ENCODE measurements at places on chromosomes 1 and 21. TPM values are rescaled to one million over a fixed set of nuclear protein-coding genes. Genes with fewer than 3 reads are reported as not detected.

GRCh38 chr21:37233551-37234146 is 33.5 kb downstream of the VPS26C start:
- DNase-seq, result no peak

GRCh38 chr21:42601656-42602055 is 51.8 kb upstream of the PDE9A start:
- no peak for DNase-seq

Gene S100A7
- not detected for total RNA-seq

GRCh38 chr1:110130989-110131388 is 18.7 kb downstream of the UBL4B start:
- DNase-seq, result no peak

GRCh38 chr1:29094433-29094832 is 29.3 kb downstream of the TMEM200B start:
- no peak for DNase-seq

DNA sequence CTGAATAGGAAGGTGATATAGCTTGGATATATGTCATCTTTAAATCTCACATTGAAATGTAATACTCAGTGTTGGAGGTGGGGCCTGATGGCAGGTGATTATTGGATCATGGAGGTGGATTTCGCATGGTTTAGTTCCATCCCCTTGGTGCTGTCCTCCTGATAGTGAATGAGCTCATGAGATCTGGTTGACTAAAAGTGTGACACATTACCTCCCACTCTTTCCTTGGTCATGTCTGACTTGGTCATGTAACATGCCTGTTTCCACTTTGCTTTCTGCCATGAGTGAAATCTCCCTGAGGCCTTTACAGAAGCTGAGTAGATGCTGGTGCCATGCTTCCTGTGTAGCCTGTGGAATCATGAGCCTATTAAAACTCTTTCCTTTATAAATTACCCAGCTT is 664.5 kb upstream of the NR5A2 start:
- no peak for DNase-seq

Gene FAM72D
- 0.77 TPM for total RNA-seq

DNA sequence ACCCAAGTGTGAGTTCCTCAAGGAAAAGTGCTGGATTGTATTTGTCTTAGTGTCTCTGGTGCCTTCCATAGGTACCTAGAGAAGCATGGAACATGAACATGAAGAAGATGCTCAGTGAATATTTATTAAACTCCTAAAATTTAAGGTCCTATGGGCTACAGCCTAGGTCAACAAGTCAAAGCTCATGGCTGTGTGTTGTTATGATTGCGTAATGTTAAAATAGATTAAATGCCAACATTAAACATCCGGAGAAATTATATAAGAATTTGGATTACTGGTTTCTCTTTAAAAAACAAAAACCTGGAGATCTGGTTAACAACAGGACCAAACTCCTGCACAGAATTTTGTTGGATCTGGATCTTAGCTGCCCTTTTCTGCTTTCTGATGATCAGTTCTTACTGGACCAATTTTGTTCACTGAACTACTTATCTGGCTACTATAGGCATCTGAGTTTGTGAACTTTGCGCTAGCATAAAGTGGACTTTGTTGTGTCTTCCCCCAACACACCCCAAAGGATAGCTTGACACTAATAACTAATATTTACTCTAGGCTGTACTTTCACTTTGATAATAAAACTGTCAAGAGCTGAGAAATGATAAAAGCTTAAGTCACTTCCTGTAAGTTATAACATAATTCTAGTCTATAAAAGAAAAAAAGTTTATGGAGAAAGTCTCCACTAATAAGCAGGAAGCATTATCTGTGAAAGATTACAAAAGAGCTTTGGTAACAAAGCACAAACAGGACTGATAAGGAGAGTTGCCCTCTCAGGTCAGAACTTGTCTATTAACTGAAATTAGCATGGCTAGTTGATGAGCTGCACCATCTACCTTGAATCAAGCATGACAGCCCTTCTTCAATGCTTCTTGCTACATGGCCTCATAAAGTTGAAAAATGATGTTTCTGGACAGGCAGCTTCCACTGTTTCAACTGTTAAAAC is 20.7 kb downstream of the F5 start:
- DNase-seq, result no peak

DNA sequence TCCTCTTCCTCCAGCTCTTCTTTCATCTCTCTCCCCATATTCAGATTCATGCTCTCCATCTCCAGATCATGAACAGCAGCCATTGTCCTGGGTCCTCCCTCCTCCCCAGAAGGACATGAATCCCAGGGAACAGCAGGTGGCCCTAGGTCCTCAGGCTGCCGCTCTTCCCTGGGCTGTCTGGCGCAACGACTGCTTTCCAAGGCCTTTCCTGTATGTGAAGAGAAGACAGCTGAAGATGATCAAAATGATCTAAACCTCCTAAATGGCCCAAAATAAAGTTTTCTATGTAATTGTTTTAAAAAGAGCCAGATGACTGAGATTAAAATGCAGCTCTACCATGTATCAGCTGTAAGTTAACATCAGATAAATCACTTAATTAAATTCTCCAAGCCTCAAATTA is 22.5 kb downstream of the RHBDL2 start:
- DNase-seq, result no peak

GRCh38 chr1:240192851-240193250 is 101.2 kb downstream of the FMN2 start:
- DNase-seq, result no peak
